Cortex of kidney (tissue), 1 donor: ENCODE measurements at places on chromosomes 3 and 15.

DNA sequence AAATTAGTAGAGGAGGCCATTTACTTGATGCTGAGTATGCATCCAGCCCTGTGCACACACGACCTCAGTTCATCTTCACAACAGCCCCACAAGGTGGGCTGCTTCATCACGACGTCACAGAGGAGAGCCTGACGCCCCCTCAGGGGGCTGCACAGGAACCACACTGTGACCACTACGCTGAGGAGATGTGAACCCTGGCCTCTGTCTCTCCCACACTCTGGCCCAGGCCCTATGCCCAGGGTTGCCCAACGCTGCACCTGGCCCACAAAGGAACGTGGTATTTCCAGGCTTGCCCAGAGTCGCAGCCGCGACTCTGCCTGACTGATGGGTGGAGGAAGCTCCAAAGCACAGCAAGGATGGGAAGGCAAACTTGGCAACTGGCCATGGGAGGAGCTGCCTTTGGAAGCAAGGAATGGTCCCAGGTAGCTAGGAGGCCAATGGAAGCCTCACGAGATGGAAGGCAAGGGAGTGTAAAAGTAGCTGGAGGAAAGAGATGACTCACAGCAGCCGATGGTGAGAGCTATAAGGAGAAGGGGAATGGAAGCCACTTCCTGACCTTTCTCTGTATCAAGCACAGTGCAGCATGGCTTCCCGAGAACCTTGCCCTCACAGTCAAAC, 226.0 kb downstream of the KLF13 start:
- DNase-seq: no peak

DNA sequence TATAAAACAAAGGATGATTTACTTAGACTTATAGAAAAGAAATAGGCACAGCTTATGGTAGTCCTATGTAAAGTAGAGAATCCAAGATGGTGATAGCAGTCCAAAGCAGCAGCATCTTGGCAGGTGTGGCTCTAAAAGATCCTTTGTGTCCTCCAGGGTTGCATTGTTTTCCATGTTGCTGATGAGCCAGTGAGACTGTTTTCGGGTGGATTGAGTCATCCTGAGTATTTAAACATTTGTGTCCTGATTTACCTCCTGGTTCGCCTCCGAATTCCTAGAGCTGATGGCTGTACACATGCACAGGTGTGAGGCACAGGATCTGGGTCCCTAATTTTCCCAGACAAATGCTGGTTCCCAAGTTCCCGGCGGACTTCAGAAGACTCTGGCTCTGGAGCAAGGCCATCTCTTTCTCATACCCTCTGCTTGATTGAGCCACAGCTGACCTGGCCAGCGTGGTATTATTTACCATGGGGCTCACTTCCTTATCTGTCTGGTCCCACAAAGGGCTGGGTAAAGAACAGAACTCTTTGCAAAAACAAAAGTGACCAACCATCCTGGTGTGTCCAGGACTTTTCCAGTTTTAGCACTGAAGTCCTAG, 51.0 kb downstream of the ARNT2 start:
- no peak for DNase-seq

- no peak for DNase-seq
These were observed 4.3 kb downstream of the MCTP2 start for GRCh38 chr15:94235646-94236045.

- no peak for DNase-seq
These were observed 1017.2 kb downstream of the TUSC7 start for GRCh38 chr3:117726776-117727175.

DNA sequence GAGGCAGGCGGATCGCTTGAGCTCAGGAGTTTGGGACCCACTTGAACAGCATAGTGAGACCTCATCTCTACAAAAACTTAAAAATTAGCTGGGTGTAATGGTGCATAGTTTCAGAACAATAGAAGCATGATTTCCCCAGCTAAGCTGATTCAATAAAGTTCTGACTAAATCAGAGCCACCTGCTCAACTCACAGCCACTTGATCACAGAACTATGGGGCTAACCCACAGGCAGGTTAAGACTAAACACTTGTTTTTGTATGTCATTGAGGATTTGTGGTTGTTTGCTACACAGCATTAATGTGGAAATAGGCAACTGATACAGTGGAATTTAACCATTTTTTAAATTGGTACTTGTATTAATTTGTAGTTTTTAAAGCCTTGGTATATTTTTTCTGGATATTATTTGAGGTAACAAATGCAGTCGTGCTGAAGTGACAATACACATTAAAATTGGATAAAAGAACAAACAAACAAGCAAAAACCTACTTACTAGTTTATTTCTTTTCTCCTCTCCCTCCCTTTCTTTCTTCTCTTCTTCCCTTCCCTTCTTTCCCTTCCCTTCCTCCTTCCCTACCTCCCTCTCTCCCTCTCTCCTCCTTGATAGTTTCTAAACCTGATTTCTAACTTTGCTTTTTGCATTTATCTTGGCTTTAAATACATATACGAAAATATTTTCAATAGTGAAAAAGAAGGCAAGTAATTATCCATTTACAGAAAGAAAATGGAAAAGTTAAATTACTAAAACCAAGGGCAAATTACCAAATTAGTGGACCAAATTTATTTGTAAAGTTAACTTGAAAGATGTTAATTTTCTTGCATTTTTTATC, 32.1 kb downstream of the OXSM start:
- DNase-seq: no peak

- DNase-seq: no peak
These were observed 98.6 kb downstream of the TPRA1 start for GRCh38 chr3:127491909-127492308.

- no peak for DNase-seq
These were observed 151.3 kb downstream of the ADAM10 start for GRCh38 chr15:58597943-58598828.

GRCh38 chr3:29065211-29065785, 215.6 kb upstream of the RBMS3 start:
- DNase-seq: no peak

- DNase-seq: no peak
These were observed 107.8 kb downstream of the MEGF11 start for GRCh38 chr15:66145726-66146182.
